ENCODE measurements at places on chromosomes 16 and 17. TPM values are rescaled to one million over a fixed set of nuclear protein-coding genes. Genes with fewer than 3 reads are reported as not detected.

GRCh38 chr17:18246880-18247612, 11.5 kb downstream of the FLII start:
- no peaks in the 10 kb centered on the region for H3K4me1 ChIP-seq
- peak overlapping the region; percentile 70 for H3K27ac ChIP-seq
- no peaks in the 10 kb centered on the region for H3K27me3 ChIP-seq
- peak overlapping the region; percentile 7 for H3K4me3 ChIP-seq

HOXB4 gene
- total RNA-seq: 1.1 TPM

ZNF469 gene
- 4.4 TPM for total RNA-seq

DNA sequence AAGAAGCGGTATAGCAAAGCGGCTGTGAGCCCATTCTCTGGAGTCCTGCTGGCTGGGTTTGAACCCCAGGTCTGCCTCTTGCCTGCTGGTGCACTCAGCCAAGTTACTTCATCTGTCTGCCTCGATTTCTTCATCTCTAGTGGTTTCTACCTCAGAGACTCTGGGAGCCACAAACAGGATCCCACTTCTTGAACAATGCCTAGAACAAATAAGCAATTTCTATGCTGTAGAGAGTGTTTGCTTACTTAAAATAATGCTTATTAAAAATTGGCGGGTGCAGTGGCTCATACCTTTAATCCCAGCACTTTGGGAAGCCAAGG, 75.5 kb downstream of the CMIP start:
- no peak for DNase-seq
- H3K27me3 ChIP-seq: no peaks in the 10 kb centered on the region
- H3K4me1 ChIP-seq: no peaks in the 10 kb centered on the region
- H3K27ac ChIP-seq: no peak overlapping the region
- no peak overlapping the region for H3K4me3 ChIP-seq

DNA sequence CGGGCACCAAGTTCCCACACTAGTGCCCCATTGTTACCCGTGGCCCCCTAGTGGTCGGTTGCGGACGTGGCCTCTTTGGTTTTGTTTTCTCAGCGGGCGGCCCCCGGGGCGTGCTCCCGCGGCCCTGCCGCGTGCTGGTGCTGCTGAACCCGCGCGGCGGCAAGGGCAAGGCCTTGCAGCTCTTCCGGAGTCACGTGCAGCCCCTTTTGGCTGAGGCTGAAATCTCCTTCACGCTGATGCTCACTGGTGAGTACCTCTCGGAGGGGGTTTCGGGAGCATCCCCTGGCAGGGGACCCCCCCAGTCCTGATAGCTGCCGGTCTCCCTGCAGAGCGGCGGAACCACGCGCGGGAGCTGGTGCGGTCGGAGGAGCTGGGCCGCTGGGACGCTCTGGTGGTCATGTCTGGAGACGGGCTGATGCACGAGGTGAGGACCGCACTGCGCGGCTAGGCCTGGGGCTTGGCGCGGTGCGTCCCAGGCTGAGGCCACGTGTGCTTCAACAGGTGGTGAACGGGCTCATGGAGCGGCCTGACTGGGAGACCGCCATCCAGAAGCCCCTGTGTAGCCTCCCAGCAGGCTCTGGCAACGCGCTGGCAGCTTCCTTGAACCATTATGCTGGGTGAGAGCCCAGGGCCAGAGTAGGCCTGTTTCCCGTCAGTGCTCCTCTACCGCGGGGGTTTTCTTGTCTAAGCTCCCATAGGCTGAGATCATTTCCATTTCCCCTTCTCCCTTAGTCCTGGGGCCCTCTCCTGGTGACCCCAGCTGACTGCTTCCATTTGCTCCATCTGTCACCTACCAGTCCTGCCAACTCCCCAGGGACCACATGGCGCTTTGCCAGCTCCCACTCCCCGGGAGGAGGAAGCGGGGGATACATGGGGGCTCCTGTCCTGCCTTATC, 1.7 kb downstream of the SPHK1 start:
- no peaks in the 10 kb centered on the region for H3K36me3 ChIP-seq
- peak; percentile 63 for DNase-seq
- no peak overlapping the region for H3K27ac ChIP-seq
- no peaks in the 10 kb centered on the region for H3K27me3 ChIP-seq
- peak overlapping the region; percentile 50 for H3K4me3 ChIP-seq
- no peaks in the 10 kb centered on the region for H3K4me1 ChIP-seq

DNA sequence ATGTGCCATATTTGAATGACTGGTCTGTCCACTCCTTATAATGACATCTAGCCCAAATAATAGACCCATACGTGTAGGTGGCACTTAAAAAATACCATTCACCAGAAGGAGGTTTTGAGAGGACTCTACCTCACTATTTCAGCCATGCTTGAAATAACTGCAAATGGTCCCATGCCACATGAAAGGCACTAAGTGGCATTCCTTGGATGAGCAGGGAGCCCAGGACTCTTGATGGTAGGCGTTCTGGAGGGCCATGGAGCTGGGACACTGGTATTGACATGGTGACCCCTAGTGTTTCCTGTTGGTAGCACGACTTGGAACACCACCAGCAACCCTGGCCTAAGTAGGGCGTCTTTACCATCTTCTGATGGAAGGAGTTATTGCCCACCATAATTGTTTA, 148.7 kb upstream of the ZFHX3 start:
- no peaks in the 10 kb centered on the region for H3K4me1 ChIP-seq
- no peak overlapping the region for H3K27ac ChIP-seq
- no peaks in the 10 kb centered on the region for H3K27me3 ChIP-seq
- DNase-seq: peak; percentile 73
- no peaks in the 10 kb centered on the region for H3K36me3 ChIP-seq

- DNase-seq: no peak
- H3K4me1 ChIP-seq: no peaks in the 10 kb centered on the region
- H3K36me3 ChIP-seq: no peaks in the 10 kb centered on the region
- no peaks in the 10 kb centered on the region for H3K27me3 ChIP-seq
- H3K4me3 ChIP-seq: no peak overlapping the region
- H3K27ac ChIP-seq: no peak overlapping the region
These were observed 378.4 kb upstream of the ASIC2 start for GRCh38 chr17:33671491-33671890.

WNK4 gene
- 28.9 TPM for total RNA-seq

GRCh38 chr17:43216369-43216761, 4.7 kb downstream of the TMEM106A start:
- no peak for DNase-seq
- H3K4me1 ChIP-seq: peaks cover 5% of the 10 kb centered on the region
- H3K27me3 ChIP-seq: no peaks in the 10 kb centered on the region
- no peak overlapping the region for H3K4me3 ChIP-seq
- H3K36me3 ChIP-seq: peaks cover 5% of the 10 kb centered on the region

DNA sequence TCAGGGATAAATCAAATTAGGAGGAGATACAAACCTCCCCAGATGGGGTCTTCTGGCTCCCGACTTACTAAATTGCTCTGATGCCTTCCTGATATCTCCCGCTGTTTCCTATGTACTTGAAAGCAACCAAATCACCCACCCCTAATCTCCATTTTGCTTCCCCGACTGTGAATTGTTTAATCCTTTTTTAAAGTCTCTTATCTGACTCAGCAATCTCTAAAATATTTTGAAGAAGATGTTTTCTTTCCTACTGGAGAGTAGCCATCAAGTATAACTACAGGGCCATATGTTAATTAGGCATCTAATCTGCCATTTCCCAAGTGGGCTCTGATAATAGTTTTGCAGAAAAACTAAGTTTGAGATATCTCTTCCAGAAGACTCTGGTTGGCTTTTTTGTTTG, 365.2 kb upstream of the MAF start:
- H3K27ac ChIP-seq: no peak overlapping the region
- H3K4me3 ChIP-seq: no peak overlapping the region
- H3K36me3 ChIP-seq: no peaks in the 10 kb centered on the region
- no peaks in the 10 kb centered on the region for H3K27me3 ChIP-seq
- no peaks in the 10 kb centered on the region for H3K4me1 ChIP-seq

KRTAP9-3 gene
- not detected for total RNA-seq

BIRC5 gene
- total RNA-seq: 4.6 TPM

- H3K36me3 ChIP-seq: no peaks in the 10 kb centered on the region
- no peak for DNase-seq
- H3K27ac ChIP-seq: no peak overlapping the region
- H3K27me3 ChIP-seq: no peaks in the 10 kb centered on the region
These were observed 32.1 kb downstream of the TRIM25 start for GRCh38 chr17:56881685-56882295.

DNA sequence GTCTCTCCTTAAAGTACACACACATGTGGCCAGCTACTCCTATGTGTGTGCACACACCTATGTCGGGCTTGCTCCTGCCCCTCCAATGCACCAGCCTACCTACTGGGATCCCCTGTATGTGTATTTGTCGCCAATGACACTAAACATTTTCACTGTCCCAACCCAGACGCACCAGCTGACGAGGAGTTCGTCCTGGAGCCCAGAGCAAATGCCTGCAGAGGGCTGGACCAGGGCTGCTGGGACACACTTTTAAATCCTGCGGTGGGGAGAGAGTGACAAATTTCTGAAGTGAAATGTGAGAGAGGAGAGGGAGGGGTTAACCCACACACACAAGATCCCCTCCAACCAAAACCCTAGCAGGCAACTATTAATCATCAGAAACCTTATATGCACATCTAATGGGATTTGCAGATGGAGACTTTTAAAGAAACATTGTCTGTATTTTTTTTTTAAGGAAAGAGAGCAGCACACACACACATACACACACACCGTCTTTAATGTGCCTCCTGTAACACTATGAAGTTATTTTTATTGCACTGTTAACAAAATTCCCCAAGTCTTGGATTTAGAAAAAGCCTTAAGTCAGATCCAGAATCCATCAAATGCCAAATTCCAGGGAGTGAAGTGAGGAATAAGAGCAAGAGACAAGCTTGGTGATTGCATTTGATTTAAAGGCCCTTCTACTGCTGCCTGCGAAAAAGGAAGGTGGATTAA, at the start of gene MEOX1:
TSS of gene MEOX1 (minus strand) at position 224 of the 714 bp plus-strand sequence. CDS start 388 bp downstream, outside the sequence.
- no peak for DNase-seq
- no peaks in the 10 kb centered on the region for H3K36me3 ChIP-seq
- H3K4me1 ChIP-seq: no peaks in the 10 kb centered on the region

DNA sequence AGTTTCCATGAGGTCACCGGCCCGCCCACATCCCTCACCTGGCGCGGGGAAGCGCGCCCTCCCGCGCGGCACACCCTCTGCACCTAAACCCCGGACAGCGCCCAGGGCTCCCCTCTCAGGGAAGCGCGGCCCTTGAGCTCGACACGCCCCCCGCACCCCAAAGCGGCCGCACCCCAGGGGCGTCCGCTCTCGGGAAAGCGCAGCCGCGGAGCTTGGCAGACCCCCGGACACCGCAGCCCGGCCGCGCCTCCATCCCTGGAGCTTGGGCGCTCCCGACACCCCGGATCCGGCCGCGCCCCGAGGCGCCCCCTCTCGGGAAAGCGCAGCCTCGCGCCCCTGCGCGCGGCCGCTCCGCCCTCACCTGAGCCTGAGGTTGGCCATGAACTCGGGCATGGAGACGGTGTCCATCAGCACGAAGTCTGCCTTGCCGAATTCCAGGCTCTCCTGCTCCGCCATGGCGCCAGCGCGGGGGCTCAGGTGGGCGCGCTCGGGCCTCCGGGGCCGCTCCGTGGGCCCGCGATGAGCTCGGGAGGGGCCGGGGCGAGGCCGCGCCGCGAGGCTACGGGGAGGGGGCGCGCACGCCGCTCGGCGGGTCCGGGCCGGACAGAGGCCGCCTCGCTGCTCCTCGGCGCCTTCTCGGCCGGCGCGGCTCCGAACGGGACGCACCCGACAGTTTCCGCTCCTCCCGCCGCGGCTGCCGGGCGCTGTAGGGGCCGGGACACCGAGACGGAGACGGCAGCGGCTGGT, at the start of gene MYO1D:
TSS of gene MYO1D (minus strand) at position 708 of the 747 bp plus-strand sequence. CDS start at position 456, 252 bp downstream.
- no peaks in the 10 kb centered on the region for H3K36me3 ChIP-seq
- H3K4me3 ChIP-seq: peak within 1 kb of the TSS; percentile 87
- DNase-seq: peak; percentile 53
- H3K27me3 ChIP-seq: no peaks in the 10 kb centered on the region
- peak within 1 kb of the TSS; percentile 95 for H3K27ac ChIP-seq
- H3K4me1 ChIP-seq: no peaks in the 10 kb centered on the region

KRTAP4-6 gene
- total RNA-seq: not detected

CD300E gene
- 0.45 TPM for total RNA-seq

ORC6 gene
- total RNA-seq: 16.8 TPM

ATP2C2 gene
- total RNA-seq: 43.7 TPM

DNA sequence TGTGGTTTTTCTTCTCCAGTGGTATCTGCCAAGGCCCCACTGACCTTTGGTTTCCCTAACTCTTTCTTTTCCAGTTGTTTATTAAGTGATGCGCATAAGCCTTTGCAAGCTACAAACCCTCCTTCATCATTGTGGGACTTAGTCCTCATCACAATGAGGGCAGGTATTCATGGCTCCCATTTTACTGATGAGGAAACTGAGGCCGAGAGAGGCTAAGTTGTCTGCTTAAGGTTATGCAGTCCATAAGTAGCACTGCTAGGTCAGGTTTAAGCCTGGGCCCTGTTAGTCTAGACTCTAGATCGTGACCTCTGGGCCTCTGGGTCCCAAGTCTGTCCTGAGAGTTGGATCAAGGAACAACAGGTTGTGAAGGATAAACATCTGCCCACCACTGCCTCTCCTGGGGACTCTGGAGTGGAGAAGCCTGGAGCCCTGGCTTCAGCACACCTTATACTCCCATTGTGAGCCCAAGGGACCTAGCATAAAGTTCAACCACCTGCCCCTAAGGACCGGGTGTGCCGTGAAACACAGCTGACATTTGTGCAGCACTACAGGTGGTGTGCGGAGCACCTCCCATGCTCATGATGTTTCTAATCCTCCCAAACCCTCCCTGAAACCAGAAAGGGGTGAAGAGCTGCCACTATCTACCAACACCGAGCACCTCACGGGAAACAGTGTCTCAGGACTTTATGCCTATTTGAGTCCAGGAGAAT, 5.2 kb upstream of the KCNH6 start:
- H3K4me3 ChIP-seq: no peak overlapping the region
- no peaks in the 10 kb centered on the region for H3K36me3 ChIP-seq
- no peak for DNase-seq
- H3K4me1 ChIP-seq: no peaks in the 10 kb centered on the region
- no peak overlapping the region for H3K27ac ChIP-seq
- no peaks in the 10 kb centered on the region for H3K27me3 ChIP-seq

SLC16A13 gene
- 1.8 TPM for total RNA-seq
